KBM-7 (cell line): ENCODE measurements at places on chromosomes 5 and 9.

- no peak for DNase-seq
Observed at GRCh38 chr9:33161589-33162132, 5.5 kb downstream of the B4GALT1 start.

GRCh38 chr5:14281746-14282181 lies 138.6 kb downstream of the TRIO start:
- no peak for DNase-seq

DNA sequence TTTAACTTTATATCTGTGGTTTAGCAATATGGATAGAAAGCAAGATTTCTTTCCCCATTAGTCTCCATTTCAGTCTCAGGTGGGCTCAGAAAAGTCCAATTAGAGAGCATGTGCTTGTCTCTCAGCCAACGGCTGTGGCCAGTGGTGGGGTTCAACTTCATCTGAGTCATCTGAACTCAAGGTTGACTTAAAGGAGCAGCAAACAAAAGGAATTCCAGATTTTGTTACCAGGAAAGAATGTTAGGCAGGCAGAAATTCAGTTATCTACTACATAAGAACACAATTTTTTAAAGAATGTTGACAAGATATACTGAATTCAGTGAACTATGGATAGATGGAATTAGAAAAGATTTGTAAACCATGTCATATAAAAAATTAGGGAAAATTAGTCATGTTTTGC lies 784.1 kb downstream of the MAT2B start:
- DNase-seq = no peak

GRCh38 chr5:159444441-159445082 lies 114.3 kb upstream of the IL12B start:
- DNase-seq = peak; percentile 67

GRCh38 chr5:1111241-1111726 lies 579 bp downstream of the SLC12A7 start:
- no peak for DNase-seq

GRCh38 chr9:1522219-1522767 lies 472.1 kb downstream of the DMRT2 start:
- DNase-seq = no peak

DNA sequence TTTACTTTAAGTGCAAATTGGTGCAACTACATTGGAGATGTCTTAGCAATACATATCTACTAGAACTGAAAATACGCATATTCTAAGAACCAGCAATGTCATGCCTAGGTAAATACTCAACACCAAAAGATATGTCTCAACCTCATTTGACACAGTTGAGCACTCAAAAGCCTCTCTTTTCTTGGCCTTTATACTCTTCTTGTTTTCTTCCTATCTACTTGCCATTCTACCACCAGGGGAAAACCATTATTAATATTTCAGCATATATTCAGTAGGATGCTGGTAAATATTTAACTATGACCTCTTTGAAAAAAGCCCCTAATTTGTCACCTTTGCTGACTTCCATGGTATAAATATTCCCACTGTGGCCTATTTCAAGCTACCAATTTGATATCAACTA lies 443.8 kb downstream of the LRRC70 start:
- no peak for DNase-seq

- no peak for DNase-seq
Observed at GRCh38 chr5:65359981-65360380, 121.7 kb downstream of the ADAMTS6 start.

DNA sequence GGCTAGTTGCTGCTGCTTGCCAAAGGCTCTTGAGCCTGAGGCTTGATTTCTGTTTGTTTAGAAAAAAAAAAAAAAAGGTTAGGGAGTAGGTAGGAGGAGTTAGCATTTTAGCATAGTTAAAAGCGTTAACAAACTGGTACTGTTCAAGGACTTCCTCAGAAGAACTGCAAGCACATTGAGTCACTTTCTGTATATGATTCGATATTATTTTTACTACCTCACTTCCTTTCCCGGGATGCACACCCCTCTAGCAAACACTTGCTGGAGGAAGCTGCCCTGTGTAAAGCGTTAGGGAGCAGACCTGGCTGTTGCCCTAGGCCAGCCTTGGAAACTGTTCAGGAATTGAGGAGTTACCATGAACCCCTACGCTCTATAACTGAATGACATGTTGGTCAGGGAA lies 15.7 kb upstream of the CEP120 start:
- no peak for DNase-seq

GRCh38 chr5:16930496-16930895 lies 5.6 kb downstream of the MYO10 start:
- DNase-seq = no peak

DNA sequence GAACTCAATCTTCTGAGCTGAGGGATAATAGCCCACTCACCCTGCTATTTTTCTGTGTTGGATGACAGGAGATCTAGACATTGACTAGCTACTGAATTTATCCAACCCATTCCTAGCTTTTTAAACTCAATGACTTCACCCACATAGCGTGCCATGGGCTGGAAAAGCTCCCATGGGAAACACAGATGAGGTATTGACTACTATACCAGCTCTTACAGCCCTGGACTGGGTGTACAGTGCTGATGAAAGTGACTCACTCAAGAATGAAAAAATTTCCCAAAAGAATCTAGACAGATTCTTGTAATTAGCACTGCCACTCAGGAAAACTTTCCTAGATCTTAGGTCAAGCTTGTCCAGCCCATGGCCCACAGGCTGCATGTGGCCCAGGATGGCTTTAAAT lies 72.7 kb upstream of the NREP start:
- DNase-seq = no peak

DNA sequence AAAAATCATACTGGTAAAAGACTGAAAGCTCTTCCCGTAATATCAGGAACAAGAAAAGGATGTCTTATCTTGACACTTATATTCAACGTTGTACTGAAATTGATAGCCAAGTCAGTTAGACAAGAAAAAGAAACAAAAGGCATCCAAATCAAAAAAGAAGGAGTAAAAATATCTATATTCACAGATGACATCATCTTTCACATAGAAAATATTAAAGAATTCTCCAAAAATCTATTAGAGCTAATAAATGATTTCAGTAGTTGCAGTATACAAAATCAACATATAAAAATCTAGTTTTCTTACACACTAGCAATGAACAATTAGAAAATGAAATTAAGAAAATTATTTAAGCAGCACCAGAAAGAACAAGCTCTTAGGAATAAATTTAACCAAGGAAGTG lies 24.3 kb downstream of the SPDL1 start:
- DNase-seq = no peak

GRCh38 chr5:176855598-176855997 lies 43.5 kb downstream of the HK3 start:
- DNase-seq = no peak

GRCh38 chr9:128245421-128246151 lies 30.2 kb downstream of the GOLGA2 start:
- peak; percentile 76 for DNase-seq

DNA sequence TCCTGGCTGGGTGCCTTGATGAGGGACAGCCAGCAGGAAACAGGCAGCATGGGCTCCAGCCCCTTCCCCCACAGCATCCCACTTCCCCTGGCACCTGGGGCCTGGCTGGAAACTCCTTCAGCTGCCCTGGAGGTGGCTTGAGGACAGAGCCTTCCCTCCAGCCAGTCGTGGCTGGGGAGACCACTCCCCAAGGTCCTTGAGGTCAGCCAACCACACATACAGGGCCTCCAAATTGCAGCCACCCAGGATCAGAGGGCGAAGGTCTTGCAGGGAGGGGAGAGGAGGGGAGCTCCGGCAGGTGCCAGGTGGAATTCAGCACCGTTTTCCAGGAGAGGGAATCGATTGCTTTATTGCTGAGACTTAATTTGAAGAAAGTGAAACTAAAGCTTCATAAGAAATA lies 280.4 kb downstream of the PBX3 start:
- DNase-seq = no peak

- DNase-seq = peak; percentile 46
Observed at GRCh38 chr9:33676746-33677505, 118.4 kb upstream of the PRSS3 start.

GRCh38 chr5:109329333-109330237 lies 80.2 kb downstream of the PJA2 start:
- no peak for DNase-seq

GRCh38 chr9:137423514-137424291 lies 510 bp downstream of the NOXA1 start:
- DNase-seq = no peak

DNA sequence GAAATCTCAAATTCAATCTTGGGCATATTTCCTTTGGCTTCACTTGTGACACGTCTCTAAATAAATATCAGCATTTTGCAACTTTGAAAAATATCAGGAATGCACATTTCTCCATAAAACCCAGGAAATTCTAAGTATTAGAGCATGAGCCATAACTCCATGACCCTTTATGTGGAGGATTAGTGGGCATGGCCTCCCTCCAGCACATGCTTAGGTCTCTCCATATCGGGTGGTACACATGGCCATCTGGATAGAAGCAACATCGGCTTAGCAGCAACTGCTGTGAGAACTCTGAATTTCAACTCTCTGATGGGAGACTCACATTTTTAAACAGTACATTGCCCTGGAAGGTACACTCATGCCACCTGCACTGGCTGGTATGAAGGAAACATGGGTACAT lies 73.7 kb upstream of the EGFLAM start:
- no peak for DNase-seq

DNA sequence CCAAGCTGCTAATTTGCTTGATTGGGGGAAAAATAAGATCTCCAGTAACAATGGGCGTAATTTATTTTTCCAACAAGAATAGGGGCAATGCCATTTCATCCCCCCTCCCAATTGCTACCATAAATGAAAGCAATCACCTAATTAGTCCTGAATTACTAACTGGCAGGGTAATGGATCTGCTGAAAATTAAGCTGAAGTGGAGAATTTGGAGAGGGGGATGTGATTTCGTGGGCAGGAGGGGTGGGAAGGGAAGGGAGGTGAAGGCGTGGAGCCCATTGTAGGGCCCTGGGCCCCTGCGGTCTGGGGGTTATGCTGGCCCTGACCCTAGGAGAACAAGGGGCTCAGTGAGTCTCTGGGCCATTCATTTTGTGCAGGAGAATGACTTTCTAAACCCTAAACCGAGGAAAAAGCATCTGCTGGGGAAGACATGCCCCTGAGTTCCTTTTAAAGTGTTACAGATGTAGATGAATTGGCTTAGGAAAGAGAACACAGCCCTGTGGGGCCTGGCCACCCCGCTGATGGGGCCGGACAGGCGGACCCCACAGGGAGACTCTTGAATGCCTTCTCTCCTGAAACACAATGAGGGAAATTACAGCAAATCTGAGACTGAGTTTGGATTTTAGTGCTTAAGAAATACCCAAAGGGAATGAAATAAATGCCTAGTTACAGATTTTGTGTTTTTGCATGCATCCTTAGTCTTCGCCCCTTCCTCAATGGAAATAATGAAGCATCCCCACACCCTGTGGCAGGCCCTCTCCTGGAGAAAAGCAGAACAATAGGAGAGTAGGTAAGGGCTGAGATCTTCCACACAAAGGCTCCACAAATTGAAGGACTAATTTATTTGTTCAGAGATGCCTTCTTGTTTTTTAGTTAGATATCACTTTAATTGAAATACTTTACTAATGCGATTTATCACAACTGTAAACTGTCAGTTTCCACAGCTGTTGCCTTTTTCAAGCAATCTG lies 143.2 kb downstream of the PSAT1 start:
- DNase-seq = no peak

DNA sequence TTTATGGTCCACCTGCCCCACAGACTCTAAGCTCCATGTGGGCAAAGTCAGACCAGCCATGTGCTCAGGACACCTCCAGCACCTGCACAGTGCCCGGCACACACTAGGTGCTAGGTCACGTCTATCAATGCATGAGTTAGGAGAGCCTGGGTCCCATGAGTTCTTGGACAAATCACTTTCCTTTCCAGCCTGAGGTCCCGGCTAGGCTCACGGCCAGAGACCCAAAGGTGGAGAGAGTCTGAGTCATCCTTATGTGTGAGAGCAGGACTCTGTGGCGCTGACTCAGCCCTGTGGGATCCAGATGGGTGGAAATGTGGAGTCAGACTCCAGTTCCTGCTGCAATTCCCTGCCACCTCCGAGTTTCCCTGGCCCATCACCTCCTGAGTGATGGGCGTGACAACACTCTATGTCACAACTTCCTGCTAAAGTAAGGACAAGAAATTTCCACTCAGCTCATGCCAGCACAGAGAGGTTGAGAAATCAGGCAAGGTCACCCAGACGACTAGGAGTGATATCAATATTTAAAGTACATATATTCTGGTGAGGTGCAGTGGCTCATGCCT lies 2.5 kb upstream of the ST6GALNAC4 start:
- peak; percentile 62 for DNase-seq

DNA sequence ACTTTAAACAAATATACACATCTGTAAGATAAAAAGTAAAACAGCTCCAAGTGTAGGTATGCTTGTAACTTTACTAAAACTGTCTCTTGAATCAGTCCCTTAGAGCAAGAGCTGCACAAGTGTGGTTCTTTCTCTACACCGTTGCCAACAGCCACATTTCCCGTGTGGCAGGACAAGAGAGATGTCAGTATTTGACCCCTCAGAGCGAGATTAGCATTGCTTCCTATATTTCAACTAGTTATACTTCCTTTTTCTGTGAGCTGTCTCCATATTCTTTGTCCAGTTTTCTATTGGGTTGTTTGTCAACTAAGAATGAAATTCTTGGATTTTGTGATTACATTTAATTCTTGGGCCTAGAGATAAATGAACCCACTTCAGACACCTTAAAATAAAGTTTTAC lies 8.0 kb downstream of the PLIN2 start:
- peak; percentile 51 for DNase-seq

GRCh38 chr9:96026655-96027213 lies 151.2 kb downstream of the ERCC6L2 start:
- no peak for DNase-seq

GRCh38 chr9:85027870-85028269 lies 358.3 kb downstream of the NTRK2 start:
- DNase-seq = no peak

DNA sequence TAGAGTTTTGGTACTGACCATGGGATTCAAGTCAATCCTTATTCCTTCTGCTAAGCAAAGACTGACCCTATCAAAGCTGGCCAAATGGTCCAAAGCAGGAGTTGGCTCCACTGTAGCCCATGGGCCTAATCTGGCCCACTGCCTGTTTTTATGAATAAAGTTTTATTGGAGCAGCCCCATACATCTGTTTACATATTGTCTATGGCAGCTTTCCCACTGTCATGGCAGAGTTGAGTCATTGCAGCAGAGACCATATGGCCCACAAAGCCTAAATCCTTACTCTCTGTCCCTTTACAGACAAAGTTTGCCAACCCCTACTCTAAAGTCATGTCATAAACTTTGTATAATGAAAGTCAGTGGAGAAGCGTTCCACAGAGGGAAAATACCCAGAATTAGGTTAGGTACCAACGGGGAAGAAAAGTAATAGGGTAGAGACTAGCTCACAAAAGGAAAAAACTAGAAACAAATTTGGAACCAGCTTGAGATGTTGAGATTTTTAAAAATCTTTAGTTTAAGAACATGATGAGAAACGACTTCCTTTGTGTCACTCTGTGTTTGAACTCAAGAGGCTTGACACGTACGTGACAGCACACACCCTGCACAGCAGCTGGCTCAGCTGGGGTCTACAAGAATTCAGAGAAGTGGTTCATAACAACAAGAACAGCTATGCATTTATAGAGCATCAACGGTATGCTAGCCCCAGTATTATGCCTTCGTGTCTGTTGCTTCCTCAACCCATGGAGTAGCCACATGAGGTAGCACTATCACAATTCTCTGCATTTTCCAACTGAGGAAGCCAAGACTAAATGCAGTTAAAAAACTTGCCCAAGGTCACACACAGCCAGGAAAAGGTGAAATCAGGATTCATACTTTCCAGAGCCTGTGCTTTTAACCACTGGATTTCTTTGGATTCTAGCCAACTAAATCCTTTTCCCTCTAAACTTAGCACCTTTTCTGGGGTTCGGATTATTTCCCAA lies 198.9 kb upstream of the WWC1 start:
- DNase-seq = no peak
